ENCODE measurements at places on chromosomes 6 and 20.
A peak's percentile ranks its signal among the peaks of the same experiment; 100 is the strongest.

- DNase-seq = no peak
Observed at GRCh38 chr6:166989427-166990032, 9.7 kb upstream of the CEP43 start.

GRCh38 chr6:13044390-13044789 lies 283.9 kb downstream of the TBC1D7 start:
- no peak for DNase-seq

- DNase-seq = no peak
Observed at GRCh38 chr6:33424855-33425667, 5.2 kb downstream of the SYNGAP1 start.

DNA sequence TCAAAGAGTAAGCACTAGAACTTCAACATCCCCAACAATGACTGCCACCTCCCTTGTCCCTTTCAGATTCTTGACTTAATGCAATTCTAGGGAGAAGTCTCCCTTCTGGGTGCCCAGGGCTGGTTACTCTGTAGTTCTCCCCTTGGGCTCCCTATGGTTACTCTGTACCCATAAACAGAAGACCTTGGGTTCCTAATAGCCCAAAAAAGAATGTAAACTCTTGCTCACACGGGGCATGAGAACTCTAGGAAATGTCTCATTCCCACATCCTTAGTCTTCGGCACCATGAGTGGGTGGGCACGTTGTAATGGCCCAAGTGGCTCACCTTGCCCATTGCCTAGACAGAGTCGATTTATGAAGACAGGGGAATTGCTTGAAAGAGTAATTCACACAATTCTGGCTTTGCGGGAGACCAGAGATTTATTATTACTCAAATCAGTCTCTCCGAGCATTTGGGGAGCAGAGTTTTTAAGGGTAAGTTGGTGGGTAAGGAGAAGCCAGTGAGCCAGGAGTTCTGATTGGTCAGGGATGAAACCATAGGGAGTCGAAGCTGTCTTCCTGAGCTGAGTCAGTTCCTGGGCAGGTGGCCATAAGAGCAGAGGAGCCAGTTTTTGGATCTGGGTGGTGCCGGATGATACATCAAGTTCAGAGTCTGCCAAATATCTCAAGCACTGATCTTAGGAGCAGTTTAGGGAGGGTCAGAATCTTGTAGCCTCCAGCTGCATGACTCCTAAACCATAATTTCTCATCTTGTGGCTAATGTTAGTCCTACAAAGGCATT lies 61.2 kb upstream of the SIRPG start:
- no peak for DNase-seq

GRCh38 chr20:45592574-45593189 lies 13.6 kb upstream of the WFDC8 start:
- DNase-seq = no peak

- DNase-seq = no peak
Observed at GRCh38 chr6:38973178-38974057, 75.2 kb upstream of the GLP1R start.

- DNase-seq = no peak
Observed at GRCh38 chr6:122717350-122717749, 62.2 kb upstream of the FABP7 start.

DNA sequence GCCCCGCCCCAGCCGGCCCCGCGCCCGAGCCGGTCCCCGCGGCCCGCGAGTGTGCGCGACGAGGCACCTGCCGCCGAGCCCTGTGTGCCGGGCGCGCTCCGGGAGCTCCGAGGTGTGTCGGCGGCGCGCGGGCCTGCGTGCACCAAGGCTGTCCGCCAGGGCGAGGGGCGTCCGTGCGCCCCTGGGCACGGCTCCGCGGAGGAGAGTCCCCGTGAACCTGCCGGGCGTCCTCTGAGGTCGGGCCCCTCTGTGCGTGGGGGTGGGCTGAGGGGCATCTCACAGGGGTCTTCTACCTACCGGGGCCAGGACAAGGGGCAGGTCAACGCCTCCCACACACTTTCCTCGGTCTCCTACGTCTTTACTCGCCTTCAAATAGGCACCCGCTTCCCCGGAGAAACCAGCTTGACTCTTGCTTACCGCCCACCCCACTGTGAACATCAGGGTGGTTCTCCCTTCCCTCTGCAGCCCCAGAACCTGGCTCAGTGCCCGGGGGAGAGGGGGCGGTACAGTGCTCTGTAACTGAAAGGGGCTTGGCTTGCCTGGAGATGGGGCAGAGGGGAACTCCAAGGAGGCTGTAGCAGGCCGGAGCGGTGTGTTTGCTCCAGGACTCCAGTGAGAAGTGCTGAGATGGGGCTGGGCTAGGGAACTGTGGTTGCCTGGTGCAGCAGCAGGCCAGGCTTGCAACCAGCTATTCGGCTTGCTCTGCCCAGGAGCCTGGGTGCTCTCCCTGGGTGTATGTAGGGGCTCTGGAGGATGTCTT lies at the start of gene SAMD10:
TSS of gene SAMD10 (minus strand) at position 86 of the 760 bp plus-strand sequence. CDS start 175 bp downstream, outside the sequence.
- peak; percentile 76 for DNase-seq

- DNase-seq = no peak
Observed at GRCh38 chr20:54692168-54692887, 216.9 kb downstream of the DOK5 start.

GRCh38 chr6:1453024-1453423 lies 63.6 kb downstream of the FOXF2 start:
- no peak for DNase-seq

DNA sequence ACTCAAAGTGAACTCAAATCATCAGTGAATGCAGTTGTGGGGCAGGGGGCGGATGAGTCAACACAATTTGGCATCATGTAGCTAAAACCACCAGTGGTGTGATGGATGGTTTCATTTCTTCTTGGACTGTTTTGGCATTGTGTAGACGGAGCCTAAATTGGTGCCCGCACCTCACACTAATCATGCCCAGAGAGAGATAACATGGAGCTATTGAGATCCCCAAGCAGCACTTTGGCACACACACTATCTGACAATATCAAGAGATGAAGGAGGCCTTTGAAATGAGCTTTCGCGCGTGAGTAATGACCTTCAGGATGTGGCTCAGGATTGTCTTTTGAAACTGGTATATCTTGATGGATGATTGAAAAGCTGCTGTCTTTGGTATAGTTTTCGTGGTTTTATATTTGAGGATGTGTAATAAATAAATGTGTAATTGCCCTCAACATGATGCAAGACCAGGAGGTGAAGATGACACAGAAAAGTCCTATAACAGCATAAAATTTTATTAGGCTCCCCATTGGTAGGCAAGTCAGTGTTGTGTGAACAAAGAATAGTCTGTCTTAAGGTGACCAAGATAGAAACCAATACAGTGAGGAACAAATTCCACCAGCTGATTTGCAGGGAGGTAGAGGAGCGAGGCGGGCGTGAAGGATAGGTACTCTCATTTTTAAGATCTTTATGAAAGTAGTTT lies 174.2 kb downstream of the TSHZ2 start:
- no peak for DNase-seq

GRCh38 chr6:143336446-143337152 lies 113.9 kb downstream of the ADAT2 start:
- DNase-seq = no peak

GRCh38 chr6:72976484-72976883 lies 248.8 kb downstream of the KHDC1L start:
- no peak for DNase-seq

DNA sequence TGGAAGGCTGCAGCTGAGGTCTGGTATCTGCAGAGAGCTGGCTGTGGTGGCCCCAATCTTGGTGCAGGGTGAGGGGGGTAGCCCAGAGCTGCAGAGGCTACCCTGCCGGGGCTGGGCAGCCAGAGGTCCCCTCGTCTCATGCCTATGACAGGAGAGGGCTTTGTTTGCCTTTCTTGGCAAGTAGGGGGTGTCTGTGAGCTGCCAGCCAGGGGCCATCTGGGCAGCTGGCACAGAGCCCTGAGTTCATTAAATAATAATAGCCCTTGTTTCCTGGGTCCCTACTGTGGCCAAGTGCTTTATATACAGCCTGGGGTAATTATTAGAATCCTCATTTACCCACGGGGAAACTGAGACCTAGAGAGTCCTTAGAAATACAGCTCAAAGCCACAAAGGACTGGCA lies 66.6 kb downstream of the EZR start:
- no peak for DNase-seq

GRCh38 chr6:84731901-84732300 lies 32.5 kb downstream of the TBX18 start:
- no peak for DNase-seq

GRCh38 chr6:43897571-43898302 lies 127.7 kb downstream of the VEGFA start:
- no peak for DNase-seq

DNA sequence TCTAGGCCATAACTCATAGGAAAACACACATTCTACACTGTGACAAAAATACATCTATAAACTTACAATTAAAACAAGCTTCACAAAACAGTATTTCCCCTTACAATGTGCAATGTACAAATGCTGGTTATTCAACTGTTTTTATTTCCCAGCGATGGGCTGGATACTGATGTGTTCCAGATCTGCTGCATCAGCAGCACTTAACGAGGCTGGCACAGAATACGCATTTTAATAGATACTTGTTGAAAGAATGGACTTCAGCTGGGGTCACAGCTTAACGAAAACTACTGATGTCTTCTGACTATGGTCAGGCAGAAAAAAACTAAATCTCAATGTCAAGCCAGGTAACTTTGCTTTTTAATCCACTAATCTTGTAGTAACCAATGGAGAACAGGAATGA lies 70.9 kb downstream of the B4GALT5 start:
- no peak for DNase-seq

- DNase-seq = no peak
Observed at GRCh38 chr6:18427296-18427695, 40.1 kb downstream of the RNF144B start.

GRCh38 chr20:10665027-10665561 lies 8.7 kb downstream of the JAG1 start:
- DNase-seq = no peak

GRCh38 chr6:105080279-105080678 lies 99.5 kb downstream of the POPDC3 start:
- DNase-seq = no peak

DNA sequence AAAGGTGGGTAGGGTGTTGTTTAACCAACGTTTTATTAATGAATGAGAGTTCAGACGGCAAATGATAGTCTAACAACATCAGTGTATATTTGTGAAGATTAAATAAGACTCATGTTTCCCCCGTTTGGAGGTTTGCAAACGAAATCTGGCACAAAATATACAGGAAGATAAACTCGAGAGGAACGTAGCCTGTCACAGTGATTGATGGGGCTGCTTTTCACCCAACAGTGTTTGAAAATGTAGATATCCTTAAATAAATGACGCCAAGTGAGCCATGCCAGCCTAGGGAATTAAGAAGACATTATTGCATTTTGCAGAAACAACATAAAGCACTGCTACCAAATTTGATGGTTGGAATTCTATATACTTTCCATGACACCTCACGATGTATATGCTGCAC lies 696.5 kb upstream of the FLRT3 start:
- no peak for DNase-seq

DNA sequence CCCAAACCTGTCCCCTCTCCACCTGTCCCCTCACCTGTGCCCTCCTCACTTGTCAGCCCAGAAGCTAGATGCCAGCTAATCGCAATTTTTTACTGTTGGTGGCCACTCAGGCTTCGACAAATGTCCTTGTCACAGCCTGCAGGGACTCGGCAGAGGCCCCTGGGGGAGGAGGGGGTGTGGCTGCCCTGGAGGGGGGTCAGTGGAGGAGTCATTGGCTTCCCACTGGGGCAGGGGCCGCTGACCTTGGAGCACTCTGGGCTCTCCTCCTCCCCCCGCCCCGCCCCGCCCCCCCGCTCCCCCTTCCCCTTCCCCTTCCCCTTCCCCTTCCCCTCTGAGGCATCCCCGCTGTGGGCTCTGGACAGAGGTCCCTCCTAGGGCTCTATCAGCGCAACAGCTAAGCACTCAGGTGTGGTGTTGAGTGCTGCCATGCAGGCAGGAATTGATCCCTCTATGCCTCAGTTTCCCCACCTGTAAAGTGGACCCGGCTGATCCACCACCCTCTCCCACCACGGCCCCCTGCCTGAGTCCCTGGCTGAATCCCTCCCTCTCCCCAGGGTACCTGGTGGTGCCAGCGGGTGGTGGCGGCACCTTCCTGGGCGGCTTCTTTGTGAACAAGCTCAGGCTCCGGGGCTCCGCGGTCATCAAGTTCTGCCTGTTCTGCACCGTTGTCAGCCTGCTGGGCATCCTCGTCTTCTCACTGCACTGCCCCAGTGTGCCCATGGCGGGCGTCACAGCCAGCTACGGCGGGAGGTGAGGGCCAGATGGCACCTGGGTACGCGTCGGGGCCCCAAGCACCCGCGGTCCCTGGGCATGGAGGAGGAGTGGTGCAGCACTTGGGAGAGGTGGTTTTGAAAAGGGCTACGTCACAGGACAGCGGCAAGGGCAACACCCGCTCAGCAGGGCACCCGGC lies 23.8 kb downstream of the SLCO4A1 start:
- DNase-seq = no peak

DNA sequence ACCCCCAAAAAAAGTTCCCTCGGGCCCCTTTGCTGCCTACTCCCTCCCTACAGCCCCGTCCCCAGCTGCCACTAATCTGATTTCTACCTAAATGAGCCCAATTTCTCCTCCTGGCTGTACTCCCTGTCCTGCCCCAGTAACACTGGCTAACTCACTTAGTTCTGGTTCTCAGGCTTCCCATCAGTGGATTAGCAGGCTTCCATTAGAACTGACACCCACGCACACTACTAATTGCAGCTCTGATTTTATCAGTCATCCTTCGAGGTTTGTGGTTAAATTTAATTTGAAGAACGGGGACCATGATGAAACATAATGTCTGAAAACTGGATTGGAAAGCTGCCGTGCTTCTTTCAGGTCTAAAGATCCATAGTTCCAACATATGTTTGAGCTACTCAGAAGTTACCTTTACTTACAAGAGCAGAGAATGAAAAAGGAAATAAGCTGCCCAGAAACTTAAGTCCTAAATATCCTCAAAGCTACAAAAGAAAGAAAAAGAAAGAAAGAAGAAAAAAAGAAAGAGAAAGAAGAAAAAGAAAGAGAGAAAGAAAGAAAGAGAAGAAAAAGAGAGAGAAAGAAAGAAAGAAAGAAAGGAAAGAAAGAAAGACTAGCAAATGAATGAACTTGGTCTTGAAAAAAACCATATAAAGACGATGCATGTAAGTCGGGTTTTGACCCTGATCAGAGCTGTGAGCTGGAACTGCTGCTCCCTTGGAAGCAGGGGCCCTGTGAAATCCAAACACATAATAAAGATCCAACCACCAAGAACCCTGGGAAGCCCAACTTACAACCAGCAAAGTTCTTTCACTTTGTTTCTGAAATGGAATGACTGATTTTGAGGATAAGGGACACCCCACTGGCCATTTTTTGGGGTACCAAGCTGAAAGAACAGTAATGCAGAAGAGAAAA lies 51.7 kb downstream of the CNKSR3 start:
- no peak for DNase-seq

DNA sequence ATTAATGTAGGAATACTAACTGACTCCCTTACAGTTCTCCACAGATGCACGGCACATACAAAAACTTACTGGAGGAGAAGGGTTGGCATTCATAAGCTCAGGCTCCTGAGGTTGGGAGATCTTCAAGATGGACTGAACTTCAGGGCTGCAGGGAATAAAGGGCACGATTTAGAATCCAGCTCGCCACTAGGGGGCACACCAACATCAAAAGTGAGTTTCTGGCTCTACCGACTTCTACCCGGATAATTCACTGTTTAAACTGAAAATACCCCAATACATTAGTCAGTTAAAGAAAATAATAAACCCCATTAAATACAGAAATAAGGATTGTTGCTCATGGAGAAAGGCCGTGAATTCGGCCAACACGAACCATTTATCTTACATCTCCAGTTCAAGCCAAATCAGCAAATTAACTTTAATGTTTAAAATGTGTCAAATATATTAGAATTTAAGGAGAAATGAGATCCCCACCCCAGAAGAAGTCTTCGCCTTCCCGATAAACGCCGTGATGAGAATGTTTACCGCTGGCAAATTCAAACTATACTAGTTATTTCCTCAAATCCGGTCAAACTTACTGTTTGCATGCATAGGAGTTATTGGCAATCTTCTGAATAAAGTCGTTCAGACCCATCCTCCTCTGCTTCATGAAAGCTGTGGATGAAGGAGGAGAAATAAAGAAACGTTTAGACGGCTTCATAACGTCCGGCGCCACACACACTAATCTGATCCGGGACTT lies 121.7 kb upstream of the SLC2A12 start:
- peak; percentile 94 for DNase-seq

Data from liver (tissue), 10 donors.